ENCODE measurements at places on chromosomes 12 and 14. TPM values are rescaled to one million over a fixed set of nuclear protein-coding genes. Genes with fewer than 3 reads are reported as not detected.

DNA sequence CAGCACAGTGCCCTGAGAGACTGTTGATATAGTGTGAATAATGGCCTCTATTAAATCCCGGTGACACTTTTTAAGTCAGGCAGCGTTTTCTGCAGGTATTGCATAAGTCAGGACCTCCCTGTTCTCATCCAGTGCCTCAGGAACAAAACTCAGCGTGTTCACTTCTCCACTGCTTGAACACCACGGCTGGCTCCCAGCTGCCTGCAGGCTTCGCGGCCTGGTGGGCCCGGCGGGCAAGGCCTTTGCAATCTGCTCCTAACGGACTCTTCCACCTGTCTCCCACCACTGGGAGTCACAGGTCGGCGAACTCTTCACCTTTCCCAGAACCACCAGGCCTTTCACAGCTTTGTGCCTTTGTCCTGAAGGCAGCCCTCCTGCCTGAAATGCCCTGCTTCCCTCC, 18.7 kb downstream of the RFX4 start:
- H3K4me1 ChIP-seq: no peaks in the 10 kb centered on the region
- DNase-seq: no peak
- no peaks in the 10 kb centered on the region for H3K27me3 ChIP-seq
- no peak overlapping the region for H3K27ac ChIP-seq
- no peaks in the 10 kb centered on the region for H3K36me3 ChIP-seq
- H3K4me3 ChIP-seq: no peak overlapping the region

GRCh38 chr12:57232156-57232756, 2.7 kb downstream of the SHMT2 start:
- H3K36me3 ChIP-seq: peaks cover 21% of the 10 kb centered on the region
- H3K4me3 ChIP-seq: no peak overlapping the region

DNA sequence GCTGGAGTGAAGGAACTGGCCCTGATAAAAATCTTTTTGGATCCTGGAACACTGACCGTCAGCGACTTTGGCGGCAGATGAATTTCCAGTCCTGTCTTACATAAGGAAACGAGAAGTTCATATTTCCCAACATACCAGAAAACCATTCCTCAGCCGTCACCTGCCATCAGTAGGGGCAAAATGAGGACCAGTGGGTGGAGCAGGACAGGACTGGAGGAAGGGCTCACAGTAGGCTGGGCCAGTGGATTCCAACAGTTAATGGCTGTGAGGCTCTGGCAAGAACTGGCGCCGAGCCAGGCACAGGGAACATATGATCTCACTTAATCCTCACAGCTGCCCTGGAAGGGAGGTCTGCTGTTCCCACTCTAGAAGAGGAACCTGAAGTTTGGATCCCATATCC, 67.2 kb upstream of the FAM181A start:
- H3K4me1 ChIP-seq: no peaks in the 10 kb centered on the region
- no peaks in the 10 kb centered on the region for H3K36me3 ChIP-seq
- no peak overlapping the region for H3K4me3 ChIP-seq
- no peaks in the 10 kb centered on the region for H3K27me3 ChIP-seq
- DNase-seq: no peak

DNA sequence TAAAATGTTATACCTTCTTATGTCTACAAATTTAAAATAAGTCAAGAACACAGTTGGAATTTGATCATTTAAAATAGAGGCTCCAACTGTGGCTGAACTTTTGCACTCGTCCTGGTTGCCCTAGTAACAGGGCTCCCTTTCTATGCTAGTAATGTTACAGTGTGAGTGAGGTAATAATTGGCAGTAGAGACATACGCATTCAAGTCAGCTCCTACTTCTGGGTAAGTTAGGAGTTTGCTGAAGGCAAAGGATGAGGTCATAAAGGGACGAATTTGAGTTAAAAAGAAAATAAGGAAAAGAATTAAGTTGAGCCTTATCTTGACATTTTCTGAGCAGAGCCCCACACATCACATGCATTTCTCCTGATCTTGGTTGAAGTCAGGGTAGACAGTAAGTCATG, 129.1 kb downstream of the TMEM117 start:
- H3K27ac ChIP-seq: no peak overlapping the region
- no peaks in the 10 kb centered on the region for H3K36me3 ChIP-seq
- no peaks in the 10 kb centered on the region for H3K4me1 ChIP-seq
- H3K4me3 ChIP-seq: no peak overlapping the region
- H3K27me3 ChIP-seq: no peaks in the 10 kb centered on the region
- no peak for DNase-seq

DNA sequence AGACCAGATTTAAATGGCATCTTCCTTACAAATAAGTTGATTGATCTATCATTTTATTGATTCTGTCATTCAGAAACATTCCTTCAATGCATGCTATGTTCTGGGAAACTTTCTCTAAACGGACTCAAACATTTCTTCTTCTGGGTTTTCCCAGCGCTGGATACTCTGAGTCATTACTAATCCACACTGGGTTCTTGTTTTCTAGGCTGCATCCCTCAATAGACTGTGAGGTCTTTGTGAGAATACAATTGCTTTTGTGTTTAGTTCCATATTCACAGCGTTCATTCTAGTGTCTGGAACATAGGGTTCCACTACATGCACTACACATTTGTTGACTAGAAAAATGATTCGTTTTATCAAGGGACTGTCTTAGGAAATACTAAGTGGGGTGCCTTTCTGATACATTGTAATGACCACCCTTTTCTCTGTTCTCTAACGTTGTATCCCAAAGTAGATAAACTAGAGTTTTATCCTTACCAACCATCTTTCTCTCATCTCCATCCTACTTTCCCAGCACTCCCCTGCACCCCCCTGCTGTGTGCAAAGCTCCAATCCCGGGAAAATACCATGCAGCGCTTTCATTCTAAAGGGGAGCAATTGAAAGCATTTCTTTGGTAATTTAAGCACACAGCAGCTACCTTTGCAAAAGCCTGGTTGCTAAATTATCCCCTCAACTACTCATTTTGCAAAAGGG, 878.7 kb downstream of the DIO2 start:
- no peak overlapping the region for H3K4me3 ChIP-seq
- no peak overlapping the region for H3K27ac ChIP-seq
- H3K27me3 ChIP-seq: no peaks in the 10 kb centered on the region
- no peaks in the 10 kb centered on the region for H3K36me3 ChIP-seq
- DNase-seq: no peak

The OR10P1 gene
- not detected for total RNA-seq

The RILPL2 gene
- total RNA-seq: 27.6 TPM
